ENCODE measurements at places on chromosomes 5 and 9.

GRCh38 chr5:2916076-2916682 is 164.7 kb upstream of the IRX2 start:
- DNase-seq = no peak

- DNase-seq = no peak
Observed at GRCh38 chr9:118563677-118564076, 805.6 kb downstream of the BRINP1 start.

- DNase-seq = no peak
Observed at GRCh38 chr9:137194388-137194787, 5.9 kb downstream of the SSNA1 start.

GRCh38 chr9:93406371-93406770 is 45.1 kb upstream of the FAM120A start:
- DNase-seq = no peak

GRCh38 chr5:155919126-155919525 is 407.8 kb upstream of the SGCD start:
- DNase-seq = no peak

- no peak for DNase-seq
Observed at GRCh38 chr9:105716146-105716545, 21.8 kb downstream of the TMEM38B start.

GRCh38 chr5:121296356-121296755 is 555.3 kb upstream of the FTMT start:
- peak; percentile 30 for DNase-seq

GRCh38 chr5:179326122-179326927 is 18.9 kb downstream of the ADAMTS2 start:
- DNase-seq = no peak

- DNase-seq = no peak
Observed at GRCh38 chr5:119095611-119096010, 24.7 kb downstream of the DMXL1 start.

DNA sequence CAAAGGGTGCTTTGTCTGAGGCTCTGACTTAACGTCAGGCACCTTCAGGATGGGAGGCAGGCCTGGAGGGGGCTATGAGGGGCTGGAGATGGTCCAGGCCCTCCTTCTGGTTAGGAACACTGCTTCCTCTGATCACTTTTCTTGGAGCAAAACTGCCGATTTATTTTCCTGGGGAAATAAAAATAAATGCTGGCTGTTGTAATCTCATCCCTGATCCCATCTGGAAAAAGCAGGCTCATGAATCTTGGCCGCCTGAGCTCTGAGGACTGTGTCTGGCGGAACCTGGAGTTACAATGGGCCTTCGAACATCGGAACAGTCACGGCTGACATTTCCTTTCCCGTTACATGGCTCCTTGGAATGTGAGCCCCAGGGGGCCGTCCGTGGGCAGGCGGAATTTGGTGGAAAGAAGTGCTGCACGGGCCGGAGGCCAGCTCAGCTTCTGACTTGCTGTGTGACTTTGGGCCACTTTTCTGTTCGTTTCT is 157.8 kb downstream of the RGS3 start:
- no peak for DNase-seq

GRCh38 chr9:85276741-85277140 is 465.0 kb downstream of the AGTPBP1 start:
- no peak for DNase-seq

DNA sequence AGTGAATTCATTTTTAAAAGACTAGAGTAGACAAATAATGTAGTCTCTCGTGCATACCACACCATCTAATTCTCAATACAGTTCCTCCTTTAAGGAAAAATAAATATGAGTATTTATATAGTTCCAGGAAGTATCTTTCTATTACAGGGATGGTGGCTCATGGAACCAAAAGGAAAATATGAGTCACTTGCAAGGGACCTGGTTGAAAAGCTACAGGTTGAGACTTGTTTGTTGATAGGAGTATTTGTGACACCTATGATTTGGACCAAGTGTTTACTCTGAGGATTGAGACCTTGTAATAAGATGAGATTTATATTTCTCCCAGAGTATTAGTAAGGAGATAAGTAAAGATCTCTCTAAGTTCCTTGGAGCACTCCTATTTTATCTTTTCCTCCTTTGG is 67.4 kb downstream of the CDO1 start:
- DNase-seq = no peak

GRCh38 chr5:29114331-29114768 is 2076.0 kb upstream of the CDH9 start:
- peak; percentile 38 for DNase-seq

- DNase-seq = peak; percentile 90
Observed at GRCh38 chr5:132466433-132467286, 23.9 kb downstream of the IRF1 start.

DNA sequence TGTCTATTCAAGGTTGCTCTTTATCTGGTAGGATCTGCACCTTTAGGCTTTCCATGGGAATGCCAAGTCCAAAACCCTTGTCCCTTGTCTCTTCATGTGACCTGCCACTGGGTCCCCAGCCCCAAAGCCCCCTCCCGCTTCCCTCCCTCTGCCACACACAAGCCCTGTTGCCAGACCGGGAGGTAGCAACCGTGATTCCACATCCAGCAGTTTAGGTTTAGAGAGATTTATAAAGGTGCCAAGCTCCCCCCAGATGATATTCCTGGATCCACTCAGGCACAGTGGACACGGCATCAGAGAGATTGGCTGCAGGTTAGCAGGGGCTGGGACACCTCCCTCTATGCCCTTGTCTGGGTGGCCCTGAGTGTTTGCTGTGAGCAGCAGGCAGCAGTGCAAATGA is 504.7 kb downstream of the CCDC171 start:
- DNase-seq = no peak

- no peak for DNase-seq
Observed at GRCh38 chr5:75037106-75037505, 15.3 kb downstream of the GCNT4 start.

DNA sequence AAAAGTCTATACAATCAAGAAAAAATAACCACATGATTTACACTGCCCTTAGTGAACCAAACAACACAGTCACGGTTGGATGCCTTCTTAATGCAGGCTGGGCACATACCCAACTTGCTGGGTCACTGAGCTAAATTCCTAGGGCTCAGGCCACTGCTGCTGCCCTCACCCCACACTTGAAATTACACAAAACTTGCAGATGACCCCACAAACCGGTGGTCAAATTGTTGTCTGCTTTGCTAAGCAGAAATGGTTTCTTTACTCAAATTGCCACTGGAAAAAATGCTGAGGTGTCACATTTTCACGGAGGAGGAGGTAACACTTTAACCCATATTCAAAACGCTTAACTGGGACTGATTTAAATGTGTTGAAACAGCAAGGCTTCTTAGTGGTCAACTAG is 62.4 kb downstream of the HMHB1 start:
- no peak for DNase-seq

DNA sequence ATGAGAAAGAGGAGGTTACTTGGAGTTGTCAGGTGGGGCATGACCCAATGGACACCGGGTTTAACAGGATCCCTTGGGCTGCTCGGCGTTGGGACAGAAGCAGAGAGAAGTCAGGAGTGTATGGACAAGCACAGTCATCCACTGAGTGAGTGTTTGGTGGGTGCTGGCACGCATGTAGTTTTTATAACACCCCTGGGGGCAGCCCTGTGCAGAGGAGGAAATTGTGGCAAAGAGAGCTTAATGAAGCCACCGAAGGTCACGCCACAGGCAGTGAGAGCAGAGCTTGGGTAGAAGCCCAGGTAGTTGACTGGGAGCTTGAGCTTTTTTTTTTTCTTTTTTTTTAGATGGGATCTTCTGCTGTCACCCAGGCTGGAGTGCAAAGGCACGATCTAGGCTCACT is 43.2 kb upstream of the IER5L start:
- DNase-seq = peak; percentile 20

DNA sequence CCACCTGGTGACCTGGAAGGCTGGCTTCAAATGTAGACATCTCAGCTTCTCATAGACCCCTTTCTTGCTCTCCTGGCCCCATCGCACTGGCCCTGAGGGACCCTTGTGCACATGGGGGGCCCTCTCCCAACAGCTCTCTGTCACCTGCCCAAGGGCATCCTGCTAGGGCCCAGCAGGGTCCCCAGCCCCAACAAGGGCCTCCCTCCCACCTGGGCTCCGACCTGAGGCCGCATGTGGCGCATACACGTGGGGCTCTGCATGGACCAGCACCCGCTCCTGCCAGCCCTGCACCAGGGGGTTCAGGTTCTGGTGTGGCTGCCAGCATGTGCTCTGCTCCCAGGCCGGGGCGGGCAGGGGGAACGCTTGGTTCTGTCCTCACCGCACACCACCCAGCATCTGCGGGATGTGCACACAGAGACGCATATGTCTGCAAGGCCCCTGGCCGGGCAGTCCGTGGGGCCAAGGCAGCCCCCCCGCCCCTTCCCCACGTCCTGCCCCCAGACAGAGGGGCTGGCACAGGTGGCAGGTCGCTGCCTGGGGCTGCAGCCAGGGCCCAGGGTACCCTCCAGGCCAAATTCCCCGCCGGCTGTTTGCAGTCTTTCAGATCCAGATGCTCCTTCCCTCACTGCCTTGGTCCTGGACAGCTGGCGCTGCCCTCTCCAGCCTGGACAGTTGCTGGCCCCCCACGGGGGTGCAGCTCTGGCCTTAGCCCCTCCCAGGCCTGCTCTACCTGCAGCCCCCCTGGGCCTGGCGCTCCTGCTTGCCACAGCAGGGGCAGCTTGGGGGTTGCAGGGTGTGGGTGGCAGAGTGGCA is 17.9 kb upstream of the NRARP start:
- DNase-seq = no peak

DNA sequence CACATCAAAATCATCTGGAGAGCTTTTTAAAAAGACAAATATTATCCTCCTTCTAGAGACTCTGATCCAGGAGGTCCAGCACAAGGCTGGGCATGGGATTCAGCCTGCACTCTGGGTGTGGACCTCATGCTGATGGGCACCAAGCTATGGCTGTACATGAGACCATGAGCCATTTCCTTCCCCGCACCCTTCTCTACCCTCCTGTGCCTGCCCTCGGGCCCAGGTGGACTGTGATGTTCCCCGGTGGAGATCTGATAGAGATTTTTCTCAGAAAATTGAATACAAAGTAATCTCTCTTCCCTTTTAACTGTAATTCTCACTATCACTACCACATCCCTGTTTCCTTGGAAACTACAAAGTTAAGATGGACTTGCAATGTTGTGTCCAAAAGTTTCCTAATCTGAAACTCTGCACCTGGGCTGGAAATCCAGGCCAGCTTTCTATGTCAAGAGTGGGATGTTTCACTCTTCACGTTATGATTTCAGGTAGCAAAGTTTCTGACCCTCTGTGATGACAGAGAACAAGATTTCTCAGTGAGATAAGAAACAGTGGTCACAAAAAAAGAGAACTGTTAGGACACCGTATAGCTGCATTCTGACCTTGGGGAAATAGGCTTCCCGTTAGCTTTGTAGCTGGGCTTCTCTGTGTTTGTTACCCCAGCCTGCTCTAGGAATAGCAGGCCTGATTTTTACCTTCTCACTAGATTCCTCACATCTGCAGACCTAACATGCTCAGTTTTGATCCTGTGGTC is 11.5 kb downstream of the SFXN1 start:
- peak; percentile 53 for DNase-seq
